Stimulated activated CD8-positive, alpha-beta memory T cell treated with anti-CD3 and anti-CD28 coated beads, Interleukin-15, amount 100 ng/mL, for 24 hours (primary cell): ENCODE measurements at places on chromosomes 2 and 18.

DNA sequence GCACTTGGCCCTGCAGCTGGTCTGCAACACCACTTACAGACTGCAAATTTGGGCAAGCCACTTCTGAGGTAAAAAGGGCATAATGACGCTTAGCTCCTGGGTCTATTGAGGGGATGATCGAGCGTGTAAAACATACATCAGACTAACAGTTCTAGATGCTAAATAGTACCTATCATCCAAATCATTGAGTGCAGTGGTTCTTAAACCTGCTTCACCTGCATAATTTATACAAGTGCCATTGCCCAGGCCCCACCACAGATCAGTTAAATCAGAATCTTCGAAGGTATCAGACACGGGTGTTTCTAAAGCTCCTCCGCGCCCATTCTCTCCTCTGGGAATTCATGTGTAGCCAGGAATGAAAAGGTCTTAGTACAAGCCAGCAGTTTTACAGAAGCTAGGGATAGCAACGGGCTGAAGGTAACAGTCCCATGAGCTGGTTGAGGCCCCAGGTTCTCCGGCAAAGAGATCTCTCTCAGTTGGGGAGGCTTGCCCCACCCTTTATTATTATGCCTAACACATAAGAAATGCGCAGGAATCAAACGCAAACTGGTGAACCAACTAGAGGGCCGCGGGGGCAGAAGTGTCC lies 737 bp upstream of the RNF181 start:
- no peak for DNase-seq

DNA sequence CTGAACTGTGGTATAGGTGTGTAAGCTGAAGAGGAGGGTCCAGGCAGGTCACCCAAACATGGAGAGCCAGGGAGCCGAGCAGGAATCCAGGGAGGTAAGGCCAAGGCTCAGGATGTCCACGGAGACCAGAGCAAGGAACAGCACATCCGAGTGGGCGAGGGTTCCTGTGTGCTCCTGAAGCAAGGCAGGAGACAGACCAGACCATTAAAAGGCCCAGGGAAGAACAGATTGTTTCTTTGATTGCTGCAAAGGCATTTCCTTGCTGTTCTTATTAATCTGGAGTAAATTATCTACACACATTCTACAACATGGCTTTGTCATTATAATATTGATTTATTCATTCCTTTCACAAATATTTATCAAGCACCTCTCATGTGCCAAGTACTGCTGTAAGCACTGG lies 50.1 kb upstream of the SPTBN1 start:
- no peak for DNase-seq

DNA sequence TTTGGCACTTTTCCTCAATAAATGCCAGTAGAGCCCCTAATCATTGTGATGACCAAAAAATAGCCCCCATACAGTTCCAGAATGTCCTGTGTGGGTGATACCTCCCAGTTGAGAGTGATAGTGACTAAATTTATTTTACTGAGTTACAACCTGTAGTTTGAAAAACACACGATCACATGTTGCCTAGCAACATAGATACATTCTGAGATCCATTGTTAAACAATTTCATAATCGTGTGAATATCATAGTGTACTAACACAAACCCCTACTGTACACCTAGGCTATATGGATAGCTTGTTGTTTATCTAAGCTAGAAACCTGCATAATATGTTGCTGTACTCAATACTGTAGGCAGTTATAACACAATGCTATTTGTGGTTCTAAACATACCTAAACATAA lies 30.6 kb downstream of the KCMF1 start:
- no peak for DNase-seq

DNA sequence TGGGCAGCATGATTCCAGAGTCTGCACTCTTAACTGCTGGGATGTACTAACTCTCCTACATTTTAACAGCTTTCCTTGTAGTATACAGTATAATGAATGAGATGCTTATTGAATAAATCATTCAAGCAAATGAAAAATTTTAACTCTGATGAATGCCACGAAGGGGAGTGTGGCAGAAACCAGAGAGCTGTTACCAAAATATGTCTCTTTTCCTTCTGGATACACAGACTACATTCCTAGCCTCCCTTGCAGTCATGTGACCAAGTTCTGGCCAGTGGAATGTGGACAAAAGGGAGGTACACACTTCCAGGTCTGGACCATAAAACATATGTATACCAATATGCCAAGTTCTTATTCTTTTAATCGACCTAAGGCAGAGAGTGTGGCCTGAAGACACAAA lies 1.7 kb upstream of the EML4 start:
- DNase-seq: no peak

GRCh38 chr2:130864830-130865800 lies 28.4 kb downstream of the ARHGEF4 start:
- DNase-seq: no peak

DNA sequence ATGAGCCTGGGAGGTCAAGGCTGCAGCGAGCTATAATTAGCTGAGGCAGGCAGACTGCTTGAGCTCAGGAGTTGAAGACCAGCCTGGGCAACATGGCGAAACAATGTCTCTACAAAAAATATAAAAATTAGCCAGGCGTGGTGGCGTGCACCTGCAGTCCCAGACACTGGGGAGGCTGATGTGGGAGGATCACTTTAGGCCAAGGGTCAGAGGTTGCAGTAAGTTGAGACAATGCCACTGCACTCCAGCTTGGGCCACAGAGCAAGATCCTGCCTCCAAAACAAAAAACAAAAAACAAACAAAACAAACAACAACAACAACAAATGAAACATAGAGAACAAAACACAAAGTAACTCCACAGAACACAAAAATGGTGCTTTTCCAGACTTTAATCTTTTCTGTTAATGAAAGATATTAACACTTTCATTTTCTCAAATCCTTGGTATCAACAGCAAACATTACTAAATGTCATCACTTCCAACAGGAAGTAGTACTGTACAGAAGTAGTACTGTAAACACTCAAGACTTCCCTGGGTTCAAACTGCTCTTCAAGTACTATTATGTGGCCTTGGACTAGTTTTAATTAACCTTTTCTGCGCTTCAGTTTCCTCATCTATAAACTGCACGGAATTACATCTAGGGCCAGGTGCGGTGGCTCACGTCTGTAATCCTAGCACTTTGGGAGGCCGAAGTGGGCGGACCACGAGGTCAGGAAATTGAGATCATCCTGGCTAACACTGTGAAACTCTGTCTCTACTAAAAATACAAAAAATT lies 27.9 kb downstream of the PUM2 start:
- no peak for DNase-seq

GRCh38 chr2:152468899-152469692 lies 134.1 kb downstream of the FMNL2 start:
- no peak for DNase-seq

- no peak for DNase-seq
These were observed 59.5 kb downstream of the R3HDM1 start for GRCh38 chr2:135590619-135591260.

- DNase-seq: no peak
These were observed 259.5 kb downstream of the SP3 start for GRCh38 chr2:173705656-173706055.

DNA sequence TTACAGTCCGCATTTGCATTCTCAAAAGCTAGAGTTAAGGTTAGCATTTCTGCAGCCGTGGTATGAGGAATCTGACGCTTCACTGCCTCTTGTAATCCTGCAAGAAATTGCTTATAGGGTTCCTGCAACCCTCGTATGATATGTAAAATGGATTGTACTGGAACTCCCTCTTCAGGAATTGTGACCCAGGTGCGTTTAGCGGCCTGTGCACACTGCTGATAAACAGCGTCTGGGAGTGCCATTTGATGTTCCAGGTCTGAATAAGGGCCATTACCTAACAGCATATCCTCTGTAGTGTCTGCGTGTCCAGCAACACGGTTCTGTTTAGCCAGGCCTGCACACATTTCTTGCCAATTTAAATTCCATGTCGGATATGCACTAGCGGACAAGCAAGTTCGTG lies 42.5 kb downstream of the CXCR4 start:
- no peak for DNase-seq

- DNase-seq: no peak
These were observed 429.3 kb downstream of the TGIF1 start for GRCh38 chr18:3879114-3879835.

- no peak for DNase-seq
These were observed 87.6 kb downstream of the SEMA4F start for GRCh38 chr2:74741629-74742028.

- DNase-seq: no peak
These were observed 80.2 kb downstream of the CMPK2 start for GRCh38 chr2:6785493-6785892.

DNA sequence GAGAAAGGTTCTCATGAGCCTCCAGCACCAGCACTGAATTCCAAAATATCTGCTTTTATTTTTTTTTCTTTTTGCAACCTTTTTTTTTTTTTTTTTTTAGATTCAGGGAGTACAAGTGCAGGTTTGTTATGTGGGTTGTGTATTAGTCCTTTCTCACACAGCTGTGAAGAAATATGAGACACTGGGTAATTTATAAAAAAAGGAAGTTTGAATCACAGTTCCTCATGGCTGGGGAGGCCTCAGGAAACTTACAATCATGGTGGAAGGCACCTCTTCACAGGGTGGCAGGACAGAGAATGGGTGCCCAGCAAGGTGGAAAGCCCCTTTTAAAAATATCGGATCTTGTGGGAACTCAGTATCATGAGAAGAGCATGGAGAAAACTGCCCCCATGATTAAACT lies 7.9 kb upstream of the TMX3 start:
- DNase-seq: no peak

GRCh38 chr2:237738255-237738654 lies 60.3 kb upstream of the RBM44 start:
- DNase-seq: no peak

GRCh38 chr2:120236791-120237190 lies 13.6 kb upstream of the TMEM185B start:
- no peak for DNase-seq

DNA sequence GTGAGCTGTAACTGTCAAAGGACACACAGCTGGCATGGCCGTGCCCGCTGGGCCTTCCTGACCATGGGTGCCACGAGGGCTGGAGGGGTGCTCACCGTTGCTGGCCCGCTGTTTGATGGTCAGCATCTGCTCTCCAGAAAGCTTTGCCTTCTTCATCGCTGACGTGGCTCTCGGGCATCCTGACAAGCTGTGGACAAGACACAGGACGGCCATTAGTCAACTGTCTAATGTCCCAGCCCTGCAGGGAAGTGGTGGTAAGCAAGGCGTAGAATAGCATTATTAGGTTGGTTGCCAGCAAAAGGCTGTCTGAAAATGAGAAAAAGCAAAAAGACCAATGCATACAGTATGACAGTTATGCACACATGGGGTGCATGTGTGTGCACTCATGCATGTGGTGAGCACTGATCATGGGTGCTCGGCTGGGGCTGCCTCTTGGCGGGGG lies 64.7 kb upstream of the PXDN start:
- no peak for DNase-seq

- no peak for DNase-seq
These were observed 487.5 kb downstream of the SUCLG1 start for GRCh38 chr2:83971547-83971946.

DNA sequence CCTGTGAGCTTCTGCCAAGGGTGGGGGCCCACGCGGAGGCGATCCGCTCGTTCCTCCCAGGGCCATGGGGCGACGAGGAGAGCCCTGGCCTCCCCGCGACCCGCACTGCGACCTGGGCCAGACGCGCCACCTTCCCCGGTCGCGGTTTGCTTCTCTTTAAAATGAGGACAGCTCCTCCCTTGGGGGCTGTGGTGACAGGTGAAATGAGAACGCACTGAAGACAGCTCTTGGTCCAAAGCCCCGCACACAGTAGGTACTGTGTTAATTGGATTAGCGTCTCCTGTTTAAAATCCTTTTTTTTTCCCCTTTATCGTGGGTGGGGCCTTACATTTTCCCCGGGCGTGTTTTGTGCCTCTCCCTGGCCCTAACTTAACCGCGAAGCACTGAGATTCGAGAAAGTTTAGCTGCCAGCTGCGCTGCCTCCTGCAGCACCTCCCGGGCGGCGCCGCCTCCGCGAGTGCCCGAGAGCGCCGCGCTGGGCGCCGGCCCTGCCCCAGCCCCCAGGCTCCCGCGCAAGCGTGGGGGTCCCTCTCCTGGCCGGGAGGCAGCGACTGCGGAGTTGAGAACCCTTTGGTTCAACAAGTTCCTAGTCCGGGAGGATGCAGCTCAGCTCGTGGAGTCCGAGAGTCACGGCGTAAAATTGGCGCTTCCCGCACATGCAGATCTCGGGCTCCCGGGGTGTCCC lies 1.1 kb downstream of the HPCAL1 start:
- DNase-seq: no peak

GRCh38 chr18:24427484-24427883 lies 1.0 kb downstream of the IMPACT start:
- DNase-seq: no peak

DNA sequence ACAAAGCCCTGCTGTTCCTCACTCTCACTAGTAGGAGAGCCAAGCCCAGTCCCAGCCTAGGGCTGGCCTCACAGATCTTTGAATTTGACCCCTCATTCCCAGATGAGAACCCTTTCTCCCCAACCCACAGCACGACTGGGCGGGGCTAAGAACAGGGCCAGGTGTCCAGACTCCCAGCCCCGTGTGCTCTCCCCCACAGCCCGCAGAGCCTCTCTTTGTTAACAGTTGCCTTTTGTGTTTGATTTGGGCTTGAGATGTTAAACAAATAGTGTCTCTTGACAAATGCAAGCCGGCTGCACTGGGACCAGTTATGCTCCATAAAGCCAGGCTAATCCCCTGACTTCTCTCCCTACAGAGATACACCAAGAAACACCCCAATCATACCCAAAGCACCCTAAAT lies 4.7 kb upstream of the KCNK3 start:
- no peak for DNase-seq

DNA sequence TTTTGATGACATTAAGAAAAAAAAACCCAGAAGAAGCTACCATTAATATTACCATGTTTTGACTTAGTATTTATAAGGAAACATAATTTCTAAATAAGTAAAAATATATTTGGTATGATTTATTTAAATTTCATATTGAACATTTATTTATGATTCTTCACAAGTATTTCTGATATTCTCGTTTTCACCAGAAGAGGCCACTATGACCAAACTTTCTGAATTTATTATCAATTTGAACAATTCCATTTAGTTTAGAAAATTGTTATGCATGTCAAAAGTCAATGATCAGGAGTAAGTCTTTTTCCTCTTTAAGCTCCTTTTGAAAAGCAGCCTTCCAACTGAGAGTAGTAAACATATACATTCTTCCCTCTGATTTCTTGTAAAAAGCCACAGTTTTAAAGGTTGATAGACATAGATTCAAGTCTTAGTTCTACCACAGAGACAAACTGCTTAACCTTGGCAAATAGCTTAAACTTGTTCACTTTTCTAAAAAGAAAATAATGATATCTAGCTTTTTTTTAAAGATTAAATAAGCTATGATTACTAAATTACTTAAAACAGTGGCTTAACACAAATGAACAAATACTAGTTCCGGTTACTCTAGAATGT lies 329.9 kb downstream of the TRIB2 start:
- DNase-seq: no peak

- no peak for DNase-seq
These were observed 111.8 kb upstream of the STON1 start for GRCh38 chr2:48417856-48418838.
